ENCODE measurements at places on chromosomes 3 and 15. TPM values are rescaled to one million over a fixed set of nuclear protein-coding genes. Genes with fewer than 3 reads are reported as not detected.

DNA sequence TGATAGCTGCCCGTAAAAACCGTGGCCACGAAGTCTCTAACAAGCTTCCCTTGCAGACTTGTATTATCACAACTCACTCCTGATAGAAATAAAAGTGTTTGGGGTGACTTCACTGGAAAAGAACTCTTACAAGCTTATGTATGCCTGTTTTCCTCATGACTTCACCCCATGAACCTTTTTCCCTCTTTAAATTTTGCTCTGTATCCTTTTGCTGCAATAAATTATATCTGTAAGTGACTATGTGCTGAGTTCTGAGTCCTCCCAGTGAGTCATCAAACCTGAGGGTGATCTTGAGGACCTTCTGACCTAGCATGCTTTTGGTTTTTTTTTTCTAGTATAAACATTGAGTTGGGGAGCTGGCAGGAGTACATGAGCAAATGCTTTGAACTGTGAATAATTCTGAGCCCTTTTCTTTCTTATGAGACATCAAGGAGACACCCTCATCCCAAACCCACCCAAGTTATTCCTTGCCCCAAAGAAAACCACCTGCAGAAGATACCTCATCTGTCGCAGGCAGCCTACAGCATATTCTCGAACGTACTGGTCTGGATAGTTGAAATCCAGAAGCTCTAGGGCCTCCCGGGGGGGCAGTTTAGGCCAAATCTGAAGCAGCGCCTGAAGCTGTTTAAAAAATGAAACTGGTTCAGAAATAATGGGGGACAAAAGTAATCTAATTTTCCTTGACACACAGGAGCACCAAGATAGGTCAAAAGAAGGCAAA, 85.9 kb downstream of the FAIM start:
- DNase-seq: peak; percentile 36

GRCh38 chr3:144364737-144365136, 393.1 kb downstream of the DIPK2A start:
- no peak for DNase-seq

DNA sequence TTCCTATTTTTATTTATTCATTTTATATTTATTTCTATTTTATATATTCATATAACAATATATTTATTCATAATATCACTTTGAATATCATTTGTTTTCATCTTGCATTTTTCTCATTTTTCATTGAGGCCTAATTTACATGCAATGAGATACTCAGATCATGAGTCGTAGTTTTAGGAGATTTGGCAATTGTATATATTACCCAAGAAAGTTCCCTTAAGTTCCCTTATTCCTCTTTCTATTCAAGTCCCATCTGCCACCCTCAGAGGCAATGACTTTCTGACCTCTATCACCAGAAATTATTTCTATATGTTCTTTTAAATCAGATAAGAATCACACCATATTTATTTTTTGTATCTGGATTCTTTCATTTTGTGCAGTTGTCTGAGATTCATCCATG, 329.1 kb upstream of the TPRG1 start:
- no peak for DNase-seq

RBP2 gene
- not detected for total RNA-seq

XYLB gene
- 1.1 TPM for total RNA-seq

DNA sequence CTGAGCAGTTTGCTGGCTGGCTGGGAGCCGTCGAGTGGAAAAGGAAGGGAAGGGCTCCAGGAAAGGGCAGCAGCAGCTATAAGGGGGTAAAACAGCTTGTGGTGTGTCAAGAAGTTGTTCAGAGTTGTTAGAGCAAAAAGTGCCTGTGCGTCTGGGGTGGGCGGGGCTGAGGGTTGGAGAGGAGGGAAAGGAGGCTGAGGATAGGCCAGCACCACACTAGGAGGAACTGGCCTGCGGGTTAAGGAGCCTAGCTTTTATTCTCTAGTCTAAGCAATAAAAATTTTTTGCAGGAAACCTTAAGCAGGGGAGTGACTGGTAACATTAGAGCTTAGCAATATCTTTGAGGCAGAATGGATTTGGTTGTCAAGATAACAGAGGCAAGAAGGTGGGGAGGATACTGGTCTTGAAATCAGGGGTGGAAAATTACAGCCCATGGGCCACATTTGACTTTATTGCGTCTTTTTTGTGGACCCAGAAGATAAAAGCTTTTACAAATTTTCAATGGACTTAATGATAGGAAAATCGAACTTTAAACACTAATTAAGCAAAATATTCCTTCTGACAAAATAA, 134.5 kb upstream of the AADACL2 start:
- DNase-seq: no peak

CLDN1 gene
- total RNA-seq: 29.2 TPM
